Psoas muscle (tissue), 8 donors: ENCODE measurements at places on chromosomes 5 and 9. TPM values are rescaled to one million over a fixed set of nuclear protein-coding genes. Genes with fewer than 3 reads are reported as not detected.
A peak's percentile ranks its signal among the peaks of the same experiment; 100 is the strongest.

The GEMIN5 gene
- total RNA-seq = 23.1 TPM

The MRPL36 gene
- 85.9 TPM for total RNA-seq

The STPG3 gene
- total RNA-seq = not detected

The PTPRD gene
- 2.2 TPM for total RNA-seq

The SRA1 gene
- 37.9 TPM for total RNA-seq

The GABRP gene
- not detected for total RNA-seq

The WNT8A gene
- not detected for total RNA-seq

The HRH2 gene
- 7.0 TPM for total RNA-seq

DNA sequence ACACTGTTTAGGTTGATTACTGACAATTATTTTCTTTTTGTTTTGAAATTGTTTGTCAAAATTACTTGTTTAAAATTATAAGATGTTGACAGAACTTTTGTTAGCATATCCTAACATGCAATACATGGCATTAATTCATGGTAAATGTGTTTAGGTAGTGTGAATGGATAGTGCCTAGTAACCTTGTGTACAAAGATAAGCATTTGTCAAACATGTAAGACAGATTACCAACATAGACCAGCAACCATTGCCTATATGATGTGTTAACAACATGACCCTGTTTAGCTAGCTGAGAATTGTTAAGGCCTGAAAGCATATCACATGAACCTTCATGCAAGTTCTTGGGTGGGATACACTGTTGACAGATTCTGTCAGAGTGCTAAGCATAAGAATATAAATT lies 13.4 kb downstream of the MAN2A1 start:
- DNase-seq = no peak
- no peak overlapping the region for H3K27ac ChIP-seq
- H3K4me1 ChIP-seq = peaks cover 57% of the 10 kb centered on the region
- H3K27me3 ChIP-seq = no peaks in the 10 kb centered on the region
- H3K36me3 ChIP-seq = no peaks in the 10 kb centered on the region

DNA sequence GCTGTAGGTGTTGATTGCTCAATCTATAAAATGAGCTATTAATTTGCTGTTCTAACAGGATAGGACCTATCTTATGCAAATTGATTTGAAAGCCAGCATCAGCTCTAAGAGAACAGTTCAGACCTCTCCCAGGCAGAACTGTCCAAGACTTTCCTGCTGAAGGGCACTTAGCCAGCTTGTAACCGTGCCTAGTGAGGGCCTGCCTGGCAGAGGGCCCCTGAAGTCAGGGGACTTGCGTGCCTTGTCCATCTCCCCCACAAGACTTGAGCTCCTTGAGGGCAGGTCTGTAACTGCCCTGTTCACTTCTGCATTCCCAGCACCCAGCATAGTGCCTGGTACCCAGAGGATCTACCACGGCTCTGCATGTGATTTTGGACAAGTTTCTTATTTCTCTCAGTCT lies 293.4 kb downstream of the CDK5RAP2 start:
- H3K4me1 ChIP-seq = no peaks in the 10 kb centered on the region
- H3K27me3 ChIP-seq = no peaks in the 10 kb centered on the region
- H3K36me3 ChIP-seq = no peaks in the 10 kb centered on the region
- no peak overlapping the region for H3K4me3 ChIP-seq
- no peak for DNase-seq
- no peak overlapping the region for H3K27ac ChIP-seq

DNA sequence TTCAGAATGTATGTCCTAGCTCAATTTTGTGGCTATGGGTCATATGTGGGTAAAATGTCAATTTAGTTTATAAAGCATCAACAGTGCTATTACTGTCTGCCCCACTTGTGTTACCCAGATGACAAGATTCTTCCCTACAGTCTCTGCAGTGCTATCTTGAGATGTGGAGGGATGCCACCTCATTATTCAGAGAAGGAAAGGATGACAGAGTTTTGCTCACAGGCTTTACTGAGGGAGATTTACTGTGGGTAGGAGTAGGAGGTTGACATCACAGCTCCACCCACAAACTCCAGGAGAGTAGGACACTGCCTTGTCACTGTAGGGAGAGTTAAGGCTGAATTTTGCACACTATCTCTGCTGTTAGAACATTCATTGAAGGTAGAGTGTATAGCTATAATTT lies 359.3 kb downstream of the HTR1A start:
- no peak for DNase-seq
- H3K27me3 ChIP-seq = no peaks in the 10 kb centered on the region
- H3K4me3 ChIP-seq = no peak overlapping the region
- no peaks in the 10 kb centered on the region for H3K36me3 ChIP-seq
- no peaks in the 10 kb centered on the region for H3K4me1 ChIP-seq
- H3K27ac ChIP-seq = no peak overlapping the region

DNA sequence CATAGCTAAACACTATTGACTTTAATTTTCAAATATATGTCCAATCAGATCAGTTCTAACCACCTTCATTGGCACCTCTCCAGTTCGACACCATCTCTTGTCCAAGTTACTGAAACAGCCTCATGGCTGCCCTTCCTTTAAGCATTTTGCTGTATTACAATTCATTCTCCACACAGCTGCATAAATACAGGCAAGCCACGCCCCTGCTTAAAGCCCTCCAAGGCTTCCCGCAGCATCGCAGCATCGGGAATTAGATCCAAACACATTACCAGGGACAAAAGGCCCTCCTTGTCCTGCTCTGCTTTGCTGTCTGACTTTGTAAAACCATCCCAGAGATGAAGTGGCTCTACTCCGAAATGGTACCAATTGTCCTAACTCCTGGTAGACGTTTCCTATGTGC lies 75.1 kb upstream of the RAI14 start:
- H3K27ac ChIP-seq = no peak overlapping the region
- no peaks in the 10 kb centered on the region for H3K27me3 ChIP-seq
- H3K4me1 ChIP-seq = no peaks in the 10 kb centered on the region
- H3K36me3 ChIP-seq = no peaks in the 10 kb centered on the region
- no peak overlapping the region for H3K4me3 ChIP-seq

DNA sequence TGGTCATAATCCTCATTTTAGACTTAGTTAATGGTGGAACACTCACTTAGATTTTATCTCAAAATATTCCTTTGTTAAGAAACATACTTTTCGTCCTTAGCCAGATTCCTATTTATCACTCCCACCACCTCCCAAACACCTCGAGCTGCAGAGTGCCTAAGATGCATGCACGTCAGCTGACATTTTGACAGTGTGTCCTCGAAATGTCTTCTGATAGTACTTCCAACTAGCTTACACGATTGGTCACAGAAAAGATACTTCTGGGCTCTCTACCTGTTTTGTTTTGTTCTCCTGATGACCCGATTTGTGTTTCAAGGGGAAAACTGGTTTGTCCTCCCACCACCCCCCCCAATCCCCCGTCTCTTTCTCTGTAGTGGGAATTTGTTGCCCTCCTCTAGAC lies 230.1 kb downstream of the MAST4 start:
- H3K4me3 ChIP-seq = no peak overlapping the region
- H3K4me1 ChIP-seq = peaks cover 12% of the 10 kb centered on the region
- H3K36me3 ChIP-seq = no peaks in the 10 kb centered on the region
- H3K27ac ChIP-seq = no peak overlapping the region

DNA sequence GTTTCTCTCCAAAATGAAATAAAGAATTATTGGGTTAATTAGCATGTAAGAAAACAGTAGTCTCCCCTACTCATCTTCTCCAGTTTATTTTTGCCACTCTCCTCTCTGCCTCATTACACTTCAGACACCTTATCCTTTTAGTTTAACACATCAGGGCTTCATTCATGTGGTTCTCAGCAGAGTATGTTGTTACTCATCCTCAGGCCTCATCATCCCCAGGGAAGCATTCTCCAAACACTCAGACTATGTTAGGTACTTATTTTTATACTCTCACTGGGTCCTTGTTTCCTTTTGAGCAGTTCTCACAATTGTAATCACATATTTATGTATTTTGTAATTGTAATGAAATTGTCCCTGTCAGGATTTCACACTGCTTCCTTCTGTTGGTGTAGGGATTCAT lies 470.5 kb downstream of the PDE4D start:
- peaks cover 22% of the 10 kb centered on the region for H3K4me1 ChIP-seq
- DNase-seq = no peak
- no peak overlapping the region for H3K4me3 ChIP-seq
- H3K27me3 ChIP-seq = no peaks in the 10 kb centered on the region

DNA sequence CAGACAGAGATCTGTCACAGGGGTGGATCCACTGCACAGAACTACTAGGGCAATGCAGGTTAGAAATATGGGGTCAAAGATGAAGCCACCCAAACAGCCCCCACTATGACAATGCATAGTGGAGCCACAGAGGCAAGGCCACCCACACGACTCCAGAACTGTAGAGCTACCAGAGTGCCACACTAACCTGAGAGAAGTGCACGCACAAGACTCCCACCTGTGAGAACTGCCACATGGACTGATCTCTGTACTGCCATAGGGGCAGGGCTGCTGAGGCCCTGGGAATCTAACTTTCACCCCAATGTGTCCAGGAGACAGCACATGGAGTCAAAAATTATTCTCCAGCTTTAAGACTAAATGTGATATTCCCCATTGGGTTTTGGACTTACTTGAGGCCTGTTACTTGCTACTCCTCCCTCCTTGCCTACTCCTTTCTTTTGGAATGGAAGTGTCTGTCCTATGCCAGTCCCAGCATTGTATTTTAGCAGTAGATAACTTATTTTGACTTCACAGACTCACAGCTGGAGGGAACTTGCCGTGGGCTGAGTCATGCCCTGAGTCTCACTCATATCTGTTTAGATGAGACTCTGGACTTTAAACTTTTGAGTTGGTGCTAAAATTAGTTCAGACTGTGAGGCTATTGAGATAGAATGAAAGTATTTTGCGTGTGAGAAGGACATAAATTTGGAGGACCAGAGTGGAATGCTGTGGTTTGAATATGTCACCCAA lies 853.3 kb downstream of the MAT2B start:
- no peak overlapping the region for H3K27ac ChIP-seq
- no peaks in the 10 kb centered on the region for H3K4me1 ChIP-seq
- no peaks in the 10 kb centered on the region for H3K27me3 ChIP-seq
- no peak for DNase-seq
- no peaks in the 10 kb centered on the region for H3K36me3 ChIP-seq
- no peak overlapping the region for H3K4me3 ChIP-seq

DNA sequence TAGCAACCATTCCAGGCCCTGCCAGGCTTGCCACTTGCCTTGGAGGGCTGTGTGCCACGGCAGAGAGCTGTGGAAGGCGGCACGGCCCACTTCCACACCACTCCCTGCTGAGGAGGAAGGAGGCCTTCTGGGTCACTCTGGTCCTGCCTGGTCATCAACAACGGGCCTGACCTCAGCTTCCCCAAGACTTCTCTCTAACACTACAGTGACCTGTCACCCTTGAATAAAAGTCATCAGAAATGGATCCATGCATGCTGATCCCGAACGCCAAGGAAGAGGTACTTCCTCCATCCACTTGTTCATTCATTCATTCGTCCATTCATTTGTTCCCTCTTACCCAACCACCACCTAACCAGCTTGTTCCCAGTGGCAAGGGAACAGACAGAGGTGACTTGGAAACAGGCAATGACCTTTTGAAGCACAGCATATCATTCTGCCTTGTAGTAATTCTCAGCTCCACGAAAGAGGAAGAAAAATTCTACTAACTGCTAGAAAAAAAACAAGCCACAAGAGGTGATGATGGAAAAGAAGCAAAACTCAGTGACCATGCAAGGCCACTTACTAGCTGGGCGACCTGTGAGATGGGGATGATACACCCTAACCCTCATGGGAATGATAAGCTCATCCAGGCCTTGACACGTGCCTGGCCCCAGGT lies 58.6 kb downstream of the STK10 start:
- no peaks in the 10 kb centered on the region for H3K4me1 ChIP-seq
- H3K27me3 ChIP-seq = no peaks in the 10 kb centered on the region
- no peak overlapping the region for H3K27ac ChIP-seq
- H3K4me3 ChIP-seq = no peak overlapping the region

- peaks cover 10% of the 10 kb centered on the region for H3K27me3 ChIP-seq
- no peaks in the 10 kb centered on the region for H3K36me3 ChIP-seq
- peak; percentile 68 for DNase-seq
- H3K4me1 ChIP-seq = no peaks in the 10 kb centered on the region
Observed at GRCh38 chr5:111223787-111224560, at the start of gene CAMK4. CAMK4 (plus strand) TSS chr5:111224384; CDS start chr5:111224484, 100 bp downstream.

GRCh38 chr5:102547141-102548035 lies 48.6 kb upstream of the SLCO6A1 start:
- H3K27me3 ChIP-seq = no peaks in the 10 kb centered on the region
- H3K27ac ChIP-seq = no peak overlapping the region
- no peaks in the 10 kb centered on the region for H3K4me1 ChIP-seq
- DNase-seq = no peak

DNA sequence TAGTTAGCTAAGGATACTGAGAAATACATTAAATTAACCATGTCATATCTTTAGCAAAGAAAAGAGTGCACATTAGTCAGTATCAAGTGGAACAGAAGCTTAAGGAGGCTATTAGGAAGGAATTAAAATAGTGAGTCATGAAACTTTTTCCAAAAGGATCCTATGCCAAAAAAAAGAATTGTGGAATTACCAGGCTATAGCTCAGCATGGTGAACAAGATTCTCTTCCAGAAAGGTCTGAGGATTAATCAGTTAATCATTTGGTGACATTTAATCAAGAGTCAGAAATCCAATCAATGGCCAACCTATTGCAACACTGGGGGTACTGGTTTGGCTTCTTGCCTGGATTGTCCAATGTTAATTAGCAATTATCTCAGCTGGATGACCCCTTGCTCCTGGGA lies 244.5 kb upstream of the NMUR2 start:
- H3K27ac ChIP-seq = no peak overlapping the region
- H3K36me3 ChIP-seq = no peaks in the 10 kb centered on the region
- H3K27me3 ChIP-seq = no peaks in the 10 kb centered on the region
- no peak for DNase-seq
- H3K4me3 ChIP-seq = no peak overlapping the region

GRCh38 chr5:134444941-134445471 lies 33.3 kb upstream of the CDKN2AIPNL start:
- H3K27me3 ChIP-seq = no peaks in the 10 kb centered on the region
- no peak overlapping the region for H3K27ac ChIP-seq
- no peak overlapping the region for H3K4me3 ChIP-seq
- peaks cover 37% of the 10 kb centered on the region for H3K4me1 ChIP-seq
- no peak for DNase-seq

DNA sequence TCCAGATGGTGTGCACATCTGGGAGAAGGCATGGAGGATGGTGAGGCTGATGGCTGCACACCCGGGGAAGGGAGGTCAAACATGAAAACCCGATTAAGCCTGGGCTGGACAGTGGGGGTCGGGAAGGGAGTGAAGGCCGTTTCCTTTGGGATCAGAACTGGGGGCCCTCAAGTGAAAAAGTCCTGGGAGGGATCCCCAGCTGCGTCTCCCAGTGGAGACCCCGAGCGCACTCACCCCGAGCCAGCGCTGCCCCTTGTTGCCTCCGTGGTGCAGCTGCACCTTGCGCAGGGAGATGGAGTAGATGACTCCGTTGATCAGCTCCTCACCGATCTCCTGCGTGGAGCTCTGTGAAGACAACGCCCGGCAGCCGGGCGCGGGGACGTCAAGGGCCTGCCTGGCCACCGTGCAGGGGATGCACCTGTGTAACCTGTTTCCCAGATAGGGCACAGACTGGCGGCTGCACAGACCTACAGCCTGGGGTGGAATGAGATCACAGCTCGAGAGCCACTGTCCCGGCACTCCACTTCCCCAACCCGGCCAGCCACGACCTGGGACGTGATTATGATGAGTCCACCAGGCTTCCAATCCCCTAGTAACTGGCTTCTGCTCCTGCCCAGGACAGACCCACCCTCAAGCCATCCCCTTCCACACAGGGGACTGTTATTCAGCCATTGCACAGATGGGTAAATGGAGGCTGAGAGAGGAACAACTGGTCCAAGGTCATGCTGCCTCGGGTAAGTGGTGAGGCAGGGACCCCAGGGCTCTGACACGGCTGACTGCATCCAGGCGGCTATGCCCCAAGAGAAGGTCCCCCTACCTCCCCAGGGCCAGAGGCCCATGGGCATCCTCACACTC lies 9.0 kb downstream of the RALGDS start:
- no peak overlapping the region for H3K4me3 ChIP-seq
- H3K4me1 ChIP-seq = peaks cover 53% of the 10 kb centered on the region
- peak; percentile 14 for DNase-seq
- peaks cover 49% of the 10 kb centered on the region for H3K36me3 ChIP-seq
